ENCODE measurements at places on chromosomes 2 and 18.

GRCh38 chr2:226274143-226274542 is 525.5 kb downstream of the IRS1 start:
- DNase-seq: no peak

DNA sequence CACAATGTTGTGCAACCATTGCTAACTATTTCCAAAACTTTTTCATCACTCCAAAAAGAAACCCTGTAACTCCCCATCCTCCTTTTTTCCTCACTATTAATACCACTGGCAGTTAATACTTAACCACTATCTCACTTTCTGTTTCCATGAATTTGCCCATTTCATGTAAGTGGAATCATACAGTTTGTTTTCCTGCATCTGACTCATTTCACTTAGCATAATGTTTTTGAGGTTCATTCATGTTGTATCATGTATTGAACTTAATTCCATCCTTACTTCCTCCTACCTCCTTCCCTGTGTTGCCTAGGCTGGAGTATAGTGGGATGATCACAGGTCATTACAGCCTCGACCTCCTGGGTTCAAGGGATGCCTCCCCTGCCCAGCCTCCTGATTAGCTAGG is 68.3 kb downstream of the FAM117B start:
- DNase-seq: no peak

DNA sequence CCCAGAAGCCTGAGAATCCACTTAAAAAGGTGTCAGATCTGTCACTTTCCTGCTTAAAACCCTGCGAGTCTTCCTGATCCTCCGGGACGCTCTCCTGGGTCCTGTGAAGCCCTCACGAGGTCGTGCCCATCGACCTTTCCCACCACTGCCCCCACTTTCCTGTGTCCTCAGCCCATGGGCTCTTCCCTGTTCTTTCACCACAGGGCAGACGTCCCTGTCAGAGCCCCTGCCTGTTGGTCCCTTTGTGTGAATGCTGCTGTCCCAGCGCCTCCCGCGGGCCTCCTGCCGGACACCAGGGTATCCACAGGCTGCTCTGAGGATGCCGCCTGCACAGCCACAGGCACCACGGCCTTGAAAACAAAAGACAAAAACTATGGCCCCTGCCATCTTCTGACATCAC is 125.6 kb downstream of the TMEM18 start:
- DNase-seq: no peak

- no peak for DNase-seq
These were observed 2.9 kb downstream of the CYP26B1 start for GRCh38 chr2:72144632-72145288.

DNA sequence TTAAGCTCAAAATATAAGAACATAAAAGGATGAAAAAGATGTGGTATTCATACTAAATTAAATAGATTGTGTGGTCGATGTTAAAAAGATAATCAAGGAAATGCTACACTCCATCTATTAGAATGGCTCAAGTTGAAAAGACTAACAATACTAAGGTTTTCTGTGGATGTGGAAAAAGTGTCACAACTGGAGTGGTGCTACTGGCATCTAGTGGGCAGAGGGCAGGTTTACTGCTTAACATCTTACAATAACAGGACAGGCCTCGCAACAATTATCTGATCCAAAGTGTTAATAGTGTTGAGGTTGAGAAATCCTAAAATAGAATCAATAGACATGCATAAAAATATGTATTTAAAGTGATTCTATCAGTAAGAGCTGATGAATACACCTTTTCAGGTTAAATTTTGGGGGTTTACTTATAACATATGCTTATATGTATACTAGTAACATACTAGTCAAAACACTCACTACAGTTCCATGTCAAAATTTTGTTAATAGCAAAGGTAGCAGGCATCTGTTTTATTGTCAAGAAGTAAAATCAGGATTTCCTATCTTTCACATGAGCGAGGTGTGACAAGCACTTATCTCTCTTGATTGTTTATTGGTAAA is 91.5 kb upstream of the TMEFF2 start:
- DNase-seq: no peak
